ENCODE measurements at places on chromosomes 5 and 9. TPM values are rescaled to one million over a fixed set of nuclear protein-coding genes. Genes with fewer than 3 reads are reported as not detected.

Gene HTR1A
- not detected for total RNA-seq

Gene CNTNAP3
- total RNA-seq = 7.3 TPM

Gene GPRIN1
- total RNA-seq = 7.1 TPM

Gene UNC5A
- 0.38 TPM for total RNA-seq

Gene KIF4B
- total RNA-seq = 0.05 TPM

All from A549 treated with CORT108297 at 1 μM for 4 hours (cell line).